Stimulated activated CD4-positive, alpha-beta T cell treated with anti-CD3 and anti-CD28 coated beads, Interleukin-1b, Interleukin-23, amount 100 ng/mL, for 48 hours (primary cell): ENCODE measurements at places on chromosomes 11 and 22.

- DNase-seq, result no peak
Observed at GRCh38 chr11:113277907-113278306, 36.5 kb upstream of the TTC12 start.

DNA sequence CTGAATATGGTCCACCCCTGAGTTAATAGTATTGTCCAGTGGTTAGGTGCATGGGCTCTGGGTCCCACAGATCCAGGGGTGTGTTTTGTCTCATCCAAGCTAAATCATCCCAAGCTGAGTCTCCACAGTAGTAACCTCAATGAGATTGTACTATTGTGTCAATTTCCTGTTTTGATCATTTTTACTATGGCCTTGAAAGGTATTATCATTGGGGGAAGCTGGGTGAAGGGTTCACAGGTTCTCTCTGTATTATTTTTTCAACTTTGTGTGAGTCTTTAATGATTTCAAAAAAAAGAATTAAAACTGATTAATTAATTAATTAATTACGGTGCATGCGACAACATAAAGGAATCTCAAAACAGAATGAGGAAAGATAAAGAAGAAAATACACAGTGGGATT is 266.1 kb downstream of the MN1 start:
- no peak for DNase-seq

DNA sequence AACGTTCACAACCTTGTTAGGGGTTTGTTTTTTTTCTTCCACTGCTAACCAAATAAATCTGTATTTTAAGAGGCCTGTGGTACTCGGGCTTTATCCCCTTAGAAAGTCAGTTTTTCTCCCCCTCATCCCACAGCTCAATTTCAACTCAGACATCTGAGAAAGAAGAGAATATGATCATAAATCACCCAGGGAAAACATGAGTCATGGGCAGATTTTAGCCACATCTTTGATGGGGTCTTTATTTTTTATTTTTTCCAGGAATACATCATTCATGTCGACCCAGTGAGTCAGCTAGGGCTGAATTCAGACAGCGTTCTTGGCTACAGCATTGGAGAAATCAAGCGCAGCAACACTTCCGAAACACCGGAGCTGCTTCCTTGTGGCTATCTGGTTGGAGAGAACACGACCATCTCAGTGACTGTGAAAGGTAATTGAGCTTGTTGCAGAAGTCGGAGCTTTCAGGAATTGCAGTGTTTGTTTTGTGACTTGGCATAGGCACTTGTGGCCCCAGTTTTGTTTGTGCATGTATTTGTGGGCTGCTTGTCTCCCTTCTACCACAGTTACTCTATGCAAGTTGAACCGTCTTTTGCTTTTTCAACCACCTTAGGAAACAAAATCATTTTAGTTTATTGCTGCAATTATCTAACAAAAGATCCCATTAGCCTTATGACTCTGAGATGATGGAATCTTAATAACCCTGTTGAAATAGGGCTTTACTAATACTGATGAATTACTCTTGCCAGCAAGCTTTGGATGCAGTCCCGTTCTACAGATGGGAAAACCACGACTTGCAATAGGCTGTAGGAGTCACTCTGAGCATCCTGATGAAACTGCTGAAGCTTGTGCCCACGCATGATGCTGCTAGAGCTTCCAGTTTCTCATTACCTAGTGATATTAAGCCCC is 62.7 kb downstream of the DBX1 start:
- no peak for DNase-seq

GRCh38 chr22:37621352-37621860 is 12.8 kb downstream of the GGA1 start:
- DNase-seq, result no peak

GRCh38 chr11:2251138-2251537 is 19.2 kb downstream of the ASCL2 start:
- DNase-seq, result no peak

- no peak for DNase-seq
Observed at GRCh38 chr22:31533374-31533773, 37.0 kb downstream of the SFI1 start.

DNA sequence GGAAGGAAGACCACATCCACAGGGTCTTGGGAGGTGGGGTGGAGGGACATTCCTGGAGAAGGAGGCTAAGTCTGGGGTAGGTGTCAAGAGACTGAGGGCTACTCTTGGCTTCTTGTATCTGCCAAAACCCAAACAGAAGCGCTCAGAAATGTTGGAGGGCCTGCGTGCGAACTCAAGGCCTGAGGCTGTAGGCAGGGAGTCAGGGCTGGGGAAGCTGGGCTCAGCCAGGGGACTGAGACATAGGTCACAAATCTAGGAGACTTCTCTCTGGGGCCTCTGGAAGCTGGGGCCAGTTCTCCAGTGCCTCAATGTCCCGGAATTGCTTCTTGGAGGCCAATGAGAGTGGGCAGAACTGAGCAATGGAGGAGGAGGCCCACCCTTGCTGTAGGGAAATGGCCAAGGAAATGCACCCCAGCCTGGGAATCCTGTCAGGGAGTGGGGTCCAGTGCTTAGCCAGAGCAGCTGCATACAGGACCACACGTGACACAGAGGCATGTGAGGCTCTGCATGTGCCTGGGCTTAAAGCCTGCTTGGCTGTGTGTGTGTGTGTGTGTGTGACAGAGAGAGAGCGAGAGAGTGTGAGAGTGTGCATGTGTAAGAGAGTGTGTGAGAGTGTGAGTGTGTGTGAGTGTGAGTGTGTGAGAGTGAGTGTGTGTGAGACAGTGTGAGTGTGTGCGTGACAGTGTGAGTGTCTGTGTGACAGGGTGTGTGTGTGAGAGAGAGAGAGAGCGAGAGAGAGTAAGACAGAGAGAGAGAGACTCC is 141.3 kb downstream of the ST3GAL4 start:
- DNase-seq, result no peak

DNA sequence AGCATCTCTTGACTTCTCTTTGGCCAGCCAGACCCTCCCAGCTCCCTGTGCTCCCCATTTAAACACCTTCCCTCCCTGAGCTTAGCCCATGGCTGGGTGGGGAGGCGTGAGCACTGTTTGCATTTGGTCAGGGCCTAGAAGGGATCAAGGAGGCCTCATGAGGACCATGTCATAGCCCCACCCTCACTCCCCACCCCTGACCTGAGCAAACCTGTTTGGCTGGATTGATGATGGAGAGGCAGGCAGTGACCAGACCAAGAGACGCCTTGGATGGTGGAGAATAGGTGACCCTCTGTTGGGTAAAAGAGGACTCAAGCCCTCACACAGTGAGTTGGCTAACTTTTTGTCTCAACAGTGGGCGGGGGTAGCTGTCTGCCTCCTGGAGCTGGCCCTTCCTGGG is 49.9 kb downstream of the ST3GAL4 start:
- no peak for DNase-seq

DNA sequence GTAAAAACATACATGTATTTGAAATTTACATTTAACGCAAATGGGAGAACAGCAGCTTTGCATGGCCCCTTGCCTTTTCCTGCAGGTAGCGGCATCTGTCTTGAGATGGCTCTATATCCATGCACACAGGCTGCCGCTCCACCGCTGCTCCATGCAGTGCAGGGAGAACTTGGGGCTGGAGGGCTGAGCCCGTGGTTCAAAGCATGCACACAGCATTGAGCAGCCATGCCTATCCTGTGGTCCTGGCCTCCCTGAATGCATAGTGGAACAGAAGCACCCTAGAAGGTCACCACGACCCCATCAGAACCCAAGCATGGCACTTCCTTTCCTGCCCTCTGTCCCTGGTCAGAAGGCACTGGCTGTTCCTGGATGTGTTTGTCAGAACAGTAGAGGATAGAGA is 35.0 kb upstream of the TP53I11 start:
- no peak for DNase-seq
